ENCODE measurements at places on chromosomes 12 and 14.

GRCh38 chr12:57518176-57518919 is 2.0 kb downstream of the DDIT3 start:
- no peak for DNase-seq

- DNase-seq = no peak
These were observed 105.2 kb upstream of the RESF1 start for GRCh38 chr12:31853977-31854376.

- DNase-seq = no peak
These were observed 17.2 kb downstream of the TRPV4 start for GRCh38 chr12:109815757-109816617.

GRCh38 chr12:109291521-109292341 is 17.4 kb downstream of the FOXN4 start:
- peak; percentile 97 for DNase-seq

DNA sequence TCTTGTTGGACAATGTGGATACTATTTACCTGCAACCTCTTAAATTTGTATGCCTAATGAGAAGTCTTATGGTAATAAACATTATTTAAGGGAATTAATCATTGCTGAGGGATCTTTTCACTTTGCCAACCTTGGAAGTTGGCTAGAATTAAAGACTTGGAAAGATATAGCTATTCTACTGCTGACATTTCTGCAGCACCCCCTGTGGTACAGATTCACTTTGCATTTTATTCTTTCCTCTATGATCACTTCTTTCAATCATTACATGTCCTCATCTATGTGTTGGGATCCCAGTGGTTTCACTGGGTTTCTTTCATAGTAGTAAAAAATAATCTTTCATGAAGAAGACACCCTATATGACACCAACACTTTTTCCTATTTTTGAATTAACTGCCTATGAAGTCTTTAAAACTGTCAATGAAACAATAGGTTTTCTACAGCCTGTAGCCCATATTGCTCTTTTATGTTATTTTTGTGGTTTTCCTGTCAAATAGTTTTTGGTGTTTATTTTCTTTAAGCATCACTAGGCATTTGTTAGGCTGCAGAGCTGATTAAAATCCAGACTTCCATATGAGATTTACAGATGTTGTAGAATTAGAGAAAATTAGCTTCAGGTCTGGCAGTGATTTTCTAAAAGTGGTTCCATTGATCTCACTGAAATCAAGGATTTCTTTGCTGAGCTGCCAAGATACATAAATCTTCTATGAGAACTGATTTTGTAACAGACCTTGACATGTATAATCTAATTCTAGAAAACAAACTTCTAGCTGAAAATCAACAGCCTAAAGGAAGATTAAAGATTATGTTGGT is 256.1 kb downstream of the NAV3 start:
- no peak for DNase-seq

DNA sequence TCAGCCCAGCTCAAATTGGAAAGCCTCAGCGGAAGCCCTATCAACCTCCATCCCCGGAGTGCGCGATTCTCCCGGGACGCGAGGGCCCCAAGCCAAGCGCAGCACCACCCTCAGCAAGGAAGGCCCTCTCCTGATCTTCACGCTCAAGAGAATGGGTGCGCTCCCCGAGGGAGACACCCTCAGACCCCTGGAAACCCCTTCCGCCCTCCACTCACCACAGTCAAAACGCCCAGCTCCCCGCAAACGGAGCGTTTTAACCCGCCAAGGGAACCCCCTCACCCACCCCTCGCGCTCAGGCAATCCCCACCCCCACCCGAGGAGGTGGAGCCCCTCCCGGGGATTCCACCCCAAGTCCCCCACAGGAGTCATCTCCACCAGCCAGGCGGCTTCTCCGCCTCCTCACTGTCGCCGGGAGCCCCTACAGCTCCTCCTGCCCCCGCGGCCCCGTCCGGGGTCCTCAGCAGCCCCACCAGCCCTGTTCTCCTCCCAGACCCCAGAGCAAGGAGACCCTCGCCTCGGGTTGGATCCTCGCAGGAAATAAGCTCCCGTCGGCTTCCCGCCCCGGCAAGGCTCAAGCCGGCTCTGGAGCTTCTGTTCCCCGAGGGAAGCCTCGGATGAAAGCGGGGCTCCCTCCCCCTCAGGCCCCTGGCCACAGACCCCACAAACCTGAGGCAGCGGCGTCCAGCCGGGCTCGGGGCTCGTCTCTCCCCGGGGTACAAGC is 507 bp downstream of the BAZ2A start:
- no peak for DNase-seq

GRCh38 chr14:99576304-99576703 is 27.7 kb downstream of the CCDC85C start:
- DNase-seq = no peak

DNA sequence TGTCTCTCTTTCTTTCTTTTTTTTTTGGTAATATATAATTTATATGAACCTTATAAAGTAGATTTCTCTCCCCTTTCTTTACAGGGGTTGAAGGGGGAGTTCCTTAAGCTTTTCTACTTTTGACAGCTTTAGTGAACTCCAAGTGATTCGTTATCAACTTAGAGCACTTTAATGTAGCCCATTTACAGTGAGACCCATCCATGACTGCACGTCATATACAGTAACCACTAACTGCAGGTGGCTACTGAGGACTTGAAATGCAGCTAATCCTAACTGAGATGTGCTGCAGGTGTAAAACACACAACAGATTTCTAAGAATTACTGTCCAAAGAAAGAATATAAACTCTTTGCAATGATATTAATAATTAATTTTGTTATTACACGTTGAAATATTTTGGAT is 582 bp downstream of the LRRIQ1 start:
- no peak for DNase-seq

- no peak for DNase-seq
These were observed 2.9 kb downstream of the CDKN1B start for GRCh38 chr12:12720052-12720451.

- no peak for DNase-seq
These were observed 8.6 kb upstream of the SLC41A2 start for GRCh38 chr12:104966677-104967076.

DNA sequence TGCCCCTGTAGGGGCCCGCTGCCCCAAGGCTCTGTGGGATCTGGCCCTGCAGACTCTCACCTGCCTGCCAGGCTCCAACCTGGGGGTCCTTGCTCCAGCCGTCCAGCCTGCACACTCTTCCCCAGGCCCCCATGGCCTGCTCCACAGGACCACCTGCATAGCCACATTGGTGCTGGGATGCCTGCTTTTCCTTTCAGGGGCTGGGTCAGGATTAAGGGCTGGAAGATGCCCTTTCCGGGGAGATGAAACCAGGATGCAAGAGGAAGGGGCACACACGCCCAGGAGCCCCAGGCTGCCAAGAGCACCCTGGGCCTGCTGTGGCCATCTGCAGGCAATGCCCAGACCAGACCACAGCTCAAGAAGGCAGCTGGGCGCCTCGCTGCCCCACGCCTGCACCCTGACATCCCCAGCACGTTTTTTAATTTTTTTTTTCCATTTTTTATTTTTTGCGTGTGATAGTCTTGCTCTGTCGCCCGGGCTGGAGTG is 15.0 kb downstream of the BAG5 start:
- DNase-seq = no peak

DNA sequence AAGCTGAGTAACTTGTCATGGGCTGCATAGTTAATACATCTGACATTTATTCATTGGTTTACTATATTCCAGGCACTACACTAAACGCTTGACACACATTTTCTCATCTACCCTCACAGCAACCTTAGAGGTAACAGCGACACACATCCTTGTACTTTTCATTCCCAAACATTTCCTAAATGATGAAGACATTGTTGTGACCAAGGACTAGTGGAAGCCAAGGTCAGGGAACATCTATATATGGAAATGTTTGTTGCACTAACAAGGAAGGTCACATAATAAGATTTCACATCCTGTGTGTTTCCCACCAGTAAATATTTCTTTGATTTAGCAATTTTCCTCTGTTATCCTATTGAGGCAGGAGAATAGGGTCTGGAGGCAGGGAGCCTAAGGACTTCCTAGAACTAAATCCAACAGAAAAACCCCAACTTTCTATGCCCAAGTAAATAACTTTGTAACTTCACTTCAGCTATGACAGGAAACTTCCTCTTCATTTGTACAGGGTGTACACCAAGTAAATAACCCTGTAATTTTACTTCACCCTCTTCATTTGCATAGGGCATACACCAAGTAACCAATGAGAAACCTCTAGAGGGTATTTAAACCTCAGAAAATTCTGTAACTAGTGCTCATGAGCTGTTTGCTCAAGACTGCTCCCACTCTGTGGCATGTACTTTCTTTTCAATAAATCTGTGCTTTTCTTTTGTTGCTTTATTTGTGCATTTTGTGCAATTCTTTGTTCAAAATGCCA is 48.4 kb downstream of the ZNF641 start:
- DNase-seq = no peak

GRCh38 chr12:109678719-109679118 is 34.9 kb upstream of the FAM222A start:
- peak; percentile 79 for DNase-seq

DNA sequence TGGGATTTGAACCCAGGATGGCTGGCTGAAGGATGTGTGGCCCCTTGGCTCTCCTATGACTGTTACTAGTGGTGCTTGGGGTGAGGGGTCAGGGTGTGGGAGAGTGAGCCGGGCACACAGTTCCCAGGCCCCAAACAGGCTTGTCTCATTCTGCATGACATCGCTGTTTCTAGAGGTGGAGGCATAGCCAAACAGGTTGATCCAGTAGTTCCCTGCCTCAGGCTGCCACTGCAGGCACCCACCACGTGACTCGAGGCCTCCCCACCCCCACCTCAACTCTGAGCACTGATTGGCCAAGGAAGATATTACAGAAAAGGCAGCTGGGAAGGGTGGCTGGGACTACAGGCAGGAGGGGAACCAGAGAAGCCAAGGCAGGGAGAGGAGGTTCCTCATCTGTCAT is 102.6 kb downstream of the NCOR2 start:
- no peak for DNase-seq

DNA sequence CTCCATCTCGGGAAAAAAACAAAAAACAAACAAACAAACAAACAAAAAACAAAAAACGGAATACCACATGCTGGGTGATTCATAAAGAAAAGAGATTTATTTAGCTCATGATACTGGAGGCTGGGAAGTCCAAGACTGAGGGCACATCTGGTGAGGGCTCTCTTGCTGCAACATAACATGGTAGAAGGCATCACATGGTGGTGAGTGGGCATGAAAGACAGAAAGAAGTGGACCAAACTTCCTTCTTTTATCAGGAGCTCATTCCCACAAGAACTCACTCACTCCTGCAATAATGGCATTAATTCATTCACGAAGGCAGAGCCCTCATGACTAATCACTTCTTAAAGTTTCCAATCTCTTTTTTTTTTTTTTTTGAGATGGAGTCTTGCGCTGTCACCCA is 8.0 kb upstream of the LGMN start:
- no peak for DNase-seq

DNA sequence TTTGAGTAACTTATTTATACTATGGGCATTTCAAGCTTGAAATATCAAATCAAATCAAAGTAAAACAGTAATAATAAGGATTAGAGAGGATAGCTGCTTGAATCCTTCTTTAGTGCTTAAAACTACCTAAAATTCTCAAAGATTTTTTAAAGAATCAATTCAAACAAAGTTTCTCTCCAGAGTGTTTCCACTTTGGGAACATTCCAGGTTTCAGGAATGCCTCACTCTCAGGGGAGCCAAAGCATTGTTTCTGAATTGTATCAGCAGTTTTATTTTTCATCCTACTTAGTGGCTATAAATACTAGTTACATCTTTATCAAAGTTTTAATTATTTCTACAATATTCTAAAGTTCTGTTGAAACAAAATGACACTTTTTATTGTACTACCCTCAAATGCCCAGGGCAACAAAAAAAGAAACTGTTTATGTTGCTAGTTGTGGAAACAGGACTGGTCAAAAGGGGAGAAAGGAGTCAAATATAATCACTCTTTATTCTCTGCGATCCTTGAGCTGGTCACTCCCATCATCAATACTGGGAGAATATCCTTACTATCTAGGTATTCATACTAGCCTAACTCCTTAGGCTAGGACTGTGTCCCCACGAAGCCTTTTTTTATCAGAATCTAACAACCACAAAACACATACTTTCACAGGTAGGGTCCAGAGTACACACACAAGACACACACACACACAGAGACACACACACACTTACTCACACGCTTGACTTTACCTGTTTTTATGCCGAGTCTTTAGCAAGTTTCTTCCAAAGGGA is 598 bp downstream of the RASSF9 start:
- no peak for DNase-seq

DNA sequence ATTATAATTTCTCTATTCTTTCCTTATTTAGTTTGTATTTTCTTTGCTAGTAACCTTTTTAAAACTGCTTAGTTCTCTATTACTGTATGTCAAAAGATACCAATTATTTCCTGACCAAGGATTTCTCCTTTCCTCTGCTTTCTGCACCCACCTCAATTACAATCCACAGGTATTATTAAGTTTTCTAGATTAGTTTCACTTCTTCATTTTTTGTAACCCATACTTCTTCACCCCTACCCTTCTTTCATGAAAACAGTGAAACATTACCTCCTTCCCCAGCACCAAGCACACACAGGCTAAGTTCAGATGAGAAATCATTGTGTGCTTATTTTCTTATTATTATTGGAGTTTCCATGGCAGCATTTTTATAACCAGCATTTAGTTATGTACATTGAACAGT is 318.5 kb upstream of the MDGA2 start:
- no peak for DNase-seq

GRCh38 chr12:2009623-2010022 is 5.4 kb upstream of the DCP1B start:
- no peak for DNase-seq

- DNase-seq = no peak
These were observed 250.4 kb downstream of the SOX5 start for GRCh38 chr12:23699031-23699430.
